ENCODE measurements at places on chromosomes 6 and 20. TPM values are rescaled to one million over a fixed set of nuclear protein-coding genes. Genes with fewer than 3 reads are reported as not detected.

PRICKLE4 gene
- total RNA-seq, result 5.0 TPM

GSTA3 gene
- not detected for total RNA-seq

RSPO3 gene
- total RNA-seq, result 61.0 TPM

NRSN1 gene
- not detected for total RNA-seq

CDYL gene
- total RNA-seq, result 32.0 TPM

OOEP gene
- not detected for total RNA-seq

TM9SF4 gene
- 20.7 TPM for total RNA-seq

DNA sequence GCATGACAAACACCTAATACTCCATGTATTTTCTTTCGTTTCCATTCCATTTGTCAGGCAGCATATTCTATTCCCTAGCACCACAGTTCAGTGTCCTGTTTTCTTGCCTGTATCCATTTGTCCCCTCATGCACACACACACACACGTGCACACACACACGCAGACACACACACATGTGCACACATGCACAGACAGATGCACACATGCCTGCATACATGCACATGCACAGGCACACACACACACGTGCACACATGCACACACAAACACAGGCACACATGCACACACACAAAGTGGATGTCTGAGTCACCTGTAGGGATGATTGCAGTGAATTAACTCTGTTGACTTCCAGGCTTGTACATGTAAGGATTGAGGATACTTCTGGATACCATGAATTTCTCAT is 226.7 kb upstream of the SYNDIG1 start:
- no peak for ATAC-seq

DNA sequence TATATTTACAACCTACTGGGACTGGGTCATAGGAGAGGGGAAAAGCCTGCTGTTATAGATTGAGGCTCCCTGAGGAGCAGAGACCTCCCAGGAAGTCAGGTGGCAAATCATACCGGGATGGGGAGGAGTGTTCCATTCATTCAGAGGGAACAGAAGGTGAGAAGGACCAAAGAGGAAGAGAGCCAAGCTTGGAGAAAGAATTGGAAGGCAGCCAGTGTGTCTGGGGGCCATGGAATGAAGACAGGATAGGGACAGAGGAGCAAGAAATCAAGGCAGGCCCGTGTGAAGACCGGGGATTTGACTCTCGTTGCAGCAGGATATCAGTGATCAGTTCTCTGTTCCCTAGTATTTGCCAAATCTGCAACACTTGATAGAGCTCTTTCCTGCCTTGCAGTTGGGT is 5.7 kb upstream of the ZNF217 start:
- no peak for ATAC-seq

- ATAC-seq, result no peak
These were observed 60.2 kb upstream of the L3MBTL3 start for GRCh38 chr6:129957941-129958898.

GRCh38 chr6:105178110-105178509 is 1.7 kb downstream of the POPDC3 start:
- no peak for ATAC-seq

GRCh38 chr20:1879369-1879768 is 15.8 kb upstream of the SIRPA start:
- no peak for ATAC-seq

DNA sequence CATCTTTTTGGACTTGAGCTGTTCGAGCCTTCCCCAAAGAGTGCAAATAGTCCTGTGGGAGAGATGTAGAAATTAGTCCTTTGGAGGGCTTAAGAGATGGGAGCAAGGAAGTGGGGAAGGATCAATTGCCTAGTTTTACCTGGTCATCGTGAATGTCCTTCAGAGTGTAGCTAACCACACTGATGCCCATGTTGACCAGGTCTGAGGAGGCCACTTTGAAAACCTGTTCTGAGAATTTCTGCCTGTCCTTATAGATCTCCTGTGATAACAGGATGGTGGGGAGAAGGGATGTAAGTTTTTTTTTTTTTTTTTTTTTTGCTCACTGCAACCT is 2.0 kb downstream of the FLOT1 start:
- ATAC-seq, result no peak

All from gastroesophageal sphincter (tissue), 4 donors.